ENCODE measurements at places on chromosomes 2 and 18. TPM values are rescaled to one million over a fixed set of nuclear protein-coding genes. Genes with fewer than 3 reads are reported as not detected.

Gene IL1B
- total RNA-seq = not detected

Gene MTIF2
- total RNA-seq = 42.7 TPM

Gene KCNJ3
- total RNA-seq = not detected

Gene LRP1B
- total RNA-seq = not detected

Gene RGPD4
- total RNA-seq = not detected

Gene CENPA
- 39.9 TPM for total RNA-seq

Gene CD302
- total RNA-seq = 7.6 TPM

Gene ZSWIM2
- total RNA-seq = not detected

Gene KHK
- 7.9 TPM for total RNA-seq

All from Caco-2 (cell line).